ENCODE measurements at places on chromosomes 4 and X.

DNA sequence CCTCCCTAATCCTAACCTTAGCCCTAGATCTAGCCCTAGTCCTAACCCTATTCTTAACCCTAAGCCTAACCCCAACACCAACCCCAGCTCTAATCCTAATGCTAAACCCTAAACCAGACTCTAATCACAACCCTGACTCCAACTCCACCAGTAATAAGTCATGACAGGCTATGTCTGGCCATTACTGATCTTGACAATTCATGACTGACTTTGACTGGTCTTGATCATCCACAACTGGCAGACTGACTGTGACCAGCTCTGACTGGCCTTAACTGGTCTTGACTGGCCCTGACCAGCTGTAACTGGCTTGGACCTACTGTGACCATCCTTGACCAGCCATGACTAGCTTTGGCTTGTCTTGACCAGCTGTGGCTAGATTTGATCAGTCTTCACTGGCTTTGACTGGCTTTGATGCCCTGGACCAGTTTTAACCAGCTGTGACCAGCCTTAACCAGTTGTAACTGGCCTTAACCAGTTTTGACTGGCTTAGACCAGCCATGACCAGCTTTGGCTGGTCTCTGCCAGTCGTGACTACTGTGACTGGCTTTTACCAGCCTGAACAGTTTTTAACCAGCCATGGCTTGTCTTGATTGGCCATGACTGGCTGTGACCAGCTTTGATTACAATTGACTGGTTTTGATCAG, 68.4 kb downstream of the RLIM start:
- DNase-seq, result no peak

DNA sequence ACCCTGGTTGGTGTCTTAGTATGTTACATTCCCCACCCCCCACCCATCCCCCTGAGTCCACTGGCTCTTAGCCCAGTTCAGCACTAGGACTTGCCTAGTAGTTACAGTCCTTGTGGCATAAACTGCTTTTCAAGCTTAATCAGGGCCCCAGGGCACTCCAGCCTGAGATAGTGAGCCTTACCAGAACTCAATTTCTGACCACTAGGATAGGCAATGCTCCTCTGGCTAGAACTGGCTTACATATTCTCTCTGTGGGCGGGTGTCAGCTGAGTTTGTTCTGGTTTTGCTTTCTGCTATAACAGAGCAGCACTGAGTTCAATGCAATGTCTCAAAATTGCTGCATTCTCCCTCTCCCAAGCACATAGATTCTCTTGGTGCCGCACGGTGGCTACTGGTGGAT, 391.4 kb upstream of the DIPK2B start:
- DNase-seq, result no peak

DNA sequence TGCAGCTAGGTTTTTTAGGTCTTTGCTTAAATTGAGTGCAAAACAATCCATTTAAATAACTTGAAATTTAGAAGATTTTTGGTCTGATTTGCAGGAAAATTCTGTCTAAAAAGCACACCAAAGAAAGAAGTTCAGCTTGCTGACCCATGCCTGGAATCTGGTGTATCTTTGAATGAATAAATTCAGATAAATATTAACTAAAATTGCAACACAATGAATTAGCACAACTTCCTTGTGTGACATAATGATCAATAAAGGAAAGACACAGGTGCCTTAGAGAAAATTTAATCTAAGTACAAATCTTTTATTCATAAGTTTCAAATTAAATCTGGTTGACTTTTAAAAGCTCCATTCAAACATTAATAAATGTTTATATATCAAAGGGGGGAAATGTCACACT, 791.5 kb upstream of the LCORL start:
- no peak for DNase-seq

- no peak for DNase-seq
These were observed 32.5 kb upstream of the ELF2 start for GRCh38 chr4:139209470-139210063.

- DNase-seq, result no peak
These were observed 212.7 kb downstream of the GRID2 start for GRCh38 chr4:92516450-92516849.

DNA sequence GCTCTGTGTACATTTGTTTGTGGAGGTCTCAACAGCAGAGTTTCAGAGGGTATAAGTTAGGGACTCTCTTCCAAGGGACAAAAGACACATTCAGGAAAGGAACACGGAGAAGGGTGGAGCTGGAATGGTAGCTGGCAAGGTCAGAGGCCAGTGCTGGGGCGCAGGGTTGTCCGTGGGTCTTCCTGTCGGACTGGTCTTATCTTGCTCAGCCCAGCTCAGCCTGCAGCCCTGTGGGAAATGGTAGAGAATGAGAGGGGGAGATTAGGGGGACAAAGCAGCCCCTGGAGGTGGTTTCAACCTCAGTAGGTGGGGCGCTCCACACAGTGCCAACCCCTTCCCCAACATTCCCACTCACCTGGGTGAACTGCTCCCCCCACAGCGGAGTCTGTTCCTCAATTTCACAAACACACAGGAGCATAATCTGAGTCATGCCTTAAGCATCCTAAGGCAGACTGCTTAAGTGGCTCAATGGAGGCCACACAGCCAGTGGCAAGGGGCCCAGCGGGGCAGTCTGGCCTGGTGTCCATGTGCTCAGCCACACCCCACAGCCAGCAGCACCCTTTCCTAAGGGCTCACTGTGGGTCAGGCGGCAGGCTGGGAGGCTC, 6.9 kb upstream of the HDAC6 start:
- DNase-seq, result no peak

- DNase-seq, result no peak
These were observed 2.0 kb upstream of the TMPRSS11D start for GRCh38 chr4:67885762-67886161.

DNA sequence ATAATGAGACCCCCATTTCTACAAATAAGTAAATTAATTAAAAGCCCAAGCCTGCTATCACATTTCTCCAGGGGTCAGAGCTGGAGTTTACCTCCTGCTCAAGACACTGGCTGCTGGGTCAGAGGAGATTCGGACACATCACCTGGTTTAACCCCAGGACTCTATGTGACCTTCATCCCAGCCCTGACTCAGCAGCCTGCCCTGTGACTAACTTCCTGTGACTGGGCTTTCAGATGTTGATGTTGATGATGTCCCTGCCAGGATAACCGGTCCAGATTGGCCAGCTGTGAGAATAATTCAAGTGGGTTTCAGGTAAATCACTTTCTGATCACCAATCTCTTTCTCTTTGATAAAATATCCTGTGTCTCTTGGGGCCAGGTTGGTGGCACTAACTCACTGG, 102.4 kb upstream of the MAML3 start:
- no peak for DNase-seq

DNA sequence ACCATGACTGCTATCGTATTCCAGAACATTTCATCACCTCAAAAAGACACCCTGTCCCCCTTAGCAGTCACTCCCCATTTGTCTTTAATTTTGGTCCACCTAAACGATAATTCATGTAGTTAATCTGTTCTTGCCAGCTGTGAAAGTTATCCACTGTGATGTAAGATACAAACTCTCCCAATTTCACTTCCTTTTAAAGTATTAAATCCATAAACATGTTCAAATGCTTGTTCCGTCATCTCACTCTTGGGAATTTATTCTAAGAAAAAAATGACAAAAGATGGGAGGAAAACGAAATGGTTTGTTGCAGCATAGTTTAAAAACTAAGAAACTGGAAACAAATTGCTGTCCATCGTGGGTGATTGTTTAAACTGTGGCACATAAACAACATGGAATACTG, 53.7 kb upstream of the IRF2 start:
- no peak for DNase-seq

DNA sequence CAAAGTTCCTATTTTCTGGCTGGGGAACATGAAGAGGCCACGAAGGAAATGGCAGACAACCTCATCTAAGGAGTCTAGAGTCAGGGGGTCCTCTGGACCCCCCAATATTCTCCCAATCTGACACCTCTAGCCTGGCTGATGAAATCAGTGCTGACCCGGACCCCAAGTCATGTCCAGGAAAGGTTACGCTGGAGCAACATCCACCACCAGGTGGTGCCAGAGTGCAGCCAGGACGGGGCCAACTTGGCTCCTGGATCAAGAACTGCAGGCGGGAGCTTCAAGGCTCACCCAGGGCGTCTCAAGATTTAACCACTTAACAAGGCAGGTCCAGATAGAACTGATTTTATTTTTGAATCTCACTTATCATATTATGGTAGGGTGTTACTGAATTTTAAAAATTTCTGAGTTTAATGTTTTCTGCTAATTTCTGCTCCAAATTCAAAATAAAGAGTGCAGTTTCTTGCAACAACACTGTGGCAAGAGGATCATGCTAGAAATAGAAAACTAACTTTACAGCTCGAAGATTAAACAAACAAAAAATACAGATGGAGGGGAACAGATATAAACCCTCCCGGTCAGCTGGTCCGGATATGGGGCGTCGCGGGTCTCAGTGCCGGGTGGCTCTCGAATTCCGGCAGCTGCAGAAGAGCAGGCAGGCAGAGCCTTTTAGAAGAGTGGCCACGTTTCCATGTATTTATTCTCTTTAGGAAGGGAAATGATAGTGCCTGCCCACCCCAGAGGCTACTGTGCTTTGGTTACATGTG, 135.5 kb downstream of the AFAP1 start:
- DNase-seq, result peak; percentile 82

- peak; percentile 24 for DNase-seq
These were observed 807 bp downstream of the SEL1L3 start for GRCh38 chr4:25861951-25862410.

DNA sequence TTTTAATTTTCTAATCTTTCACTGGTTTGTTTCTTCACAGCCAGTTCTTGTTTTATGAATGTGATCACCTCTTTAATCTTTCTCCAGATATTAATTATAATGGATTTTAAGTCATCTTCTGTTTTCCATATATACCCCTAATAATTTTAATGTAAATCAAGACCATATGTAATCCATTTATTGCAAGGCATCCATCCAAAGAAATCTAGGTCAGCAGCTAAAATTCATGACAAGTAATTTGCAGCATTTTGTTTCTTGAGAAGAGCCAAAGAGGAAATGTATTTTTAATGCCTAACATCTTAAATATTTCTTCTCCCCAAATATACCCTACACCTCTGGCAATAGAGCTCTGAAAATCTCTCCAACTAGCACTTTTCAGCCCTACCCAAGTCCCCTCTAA, 81.1 kb downstream of the SUPT20HL2 start:
- DNase-seq, result no peak

- DNase-seq, result no peak
These were observed 23.5 kb upstream of the SOWAHD start for GRCh38 chrX:119734897-119735339.

DNA sequence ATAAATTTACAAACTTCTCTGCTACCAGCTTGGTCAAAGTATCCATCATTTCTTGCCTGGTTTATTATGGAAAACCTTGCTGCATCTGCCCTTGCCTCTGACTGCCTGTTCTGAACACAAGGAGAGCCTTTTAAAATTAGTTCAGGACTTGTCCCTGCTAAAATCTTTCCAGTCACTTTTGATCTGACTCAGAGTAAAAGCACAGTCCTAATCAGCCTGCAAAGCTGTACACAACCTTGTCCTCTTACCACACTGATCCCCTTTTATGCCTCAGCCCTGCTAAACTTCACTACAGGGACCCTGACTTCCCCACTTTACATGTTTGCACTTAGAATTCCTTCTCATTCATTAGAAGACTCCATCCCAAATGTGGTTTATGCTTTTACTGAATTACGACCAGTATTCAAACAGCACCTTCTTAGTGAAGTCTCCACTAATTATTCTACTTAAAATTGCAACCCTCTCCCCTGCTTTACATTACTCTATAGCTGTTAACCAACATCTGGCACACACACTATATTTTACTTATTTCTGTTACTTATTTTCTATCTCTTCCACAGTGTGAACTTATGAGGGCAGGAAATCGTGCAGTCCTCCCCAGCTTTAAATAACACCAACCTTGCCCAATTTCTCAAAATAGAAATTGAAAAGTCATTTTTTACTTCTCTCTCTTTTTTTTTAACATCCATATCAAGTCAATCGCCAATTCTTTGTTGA, 6.3 kb downstream of the GABRA4 start:
- no peak for DNase-seq

- DNase-seq, result peak; percentile 23
These were observed 14.3 kb downstream of the CBR4 start for GRCh38 chr4:168995537-168996295.

DNA sequence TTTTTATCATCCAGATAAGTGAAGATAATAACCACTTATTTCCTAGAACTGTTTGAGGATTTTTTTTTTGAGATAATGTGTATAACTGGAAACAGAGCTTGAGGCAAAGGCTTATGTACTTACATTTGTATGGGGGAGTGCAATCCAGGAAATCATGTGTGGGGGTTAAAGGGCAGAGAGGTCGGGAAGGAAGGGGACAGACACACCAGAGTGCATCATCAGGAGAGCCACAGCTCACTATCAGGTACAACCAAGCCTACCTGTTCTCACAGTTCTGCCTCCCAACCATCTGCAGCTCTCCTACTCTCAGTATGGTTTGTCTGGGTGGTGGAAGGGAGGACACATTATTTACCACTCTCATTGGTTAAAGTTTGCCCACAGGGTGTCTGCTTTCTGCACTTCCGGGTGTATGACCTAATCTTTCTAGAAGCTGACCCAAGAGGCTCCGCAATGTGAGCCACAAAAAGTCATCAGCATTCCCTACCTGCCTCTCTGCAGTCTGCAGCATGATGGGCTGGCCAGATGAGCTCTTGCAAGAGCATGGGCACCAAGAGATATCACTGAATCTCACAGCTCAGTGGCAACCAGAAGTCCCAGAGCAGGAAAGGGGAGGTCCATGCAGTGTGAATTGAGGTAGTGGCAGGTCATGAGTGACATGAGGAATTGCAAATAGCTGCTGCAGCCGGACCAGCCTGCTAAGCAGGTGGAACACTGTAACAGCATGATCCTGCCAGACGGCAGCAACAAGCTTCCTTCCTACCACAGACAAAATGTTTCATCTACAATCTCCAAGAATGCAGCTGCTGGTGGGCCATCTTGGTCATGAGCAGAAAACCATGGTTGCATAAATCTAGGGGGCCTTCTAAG, 36.9 kb upstream of the SPRY1 start:
- DNase-seq, result no peak

- no peak for DNase-seq
These were observed 187.7 kb upstream of the GATB start for GRCh38 chr4:151948351-151949016.

DNA sequence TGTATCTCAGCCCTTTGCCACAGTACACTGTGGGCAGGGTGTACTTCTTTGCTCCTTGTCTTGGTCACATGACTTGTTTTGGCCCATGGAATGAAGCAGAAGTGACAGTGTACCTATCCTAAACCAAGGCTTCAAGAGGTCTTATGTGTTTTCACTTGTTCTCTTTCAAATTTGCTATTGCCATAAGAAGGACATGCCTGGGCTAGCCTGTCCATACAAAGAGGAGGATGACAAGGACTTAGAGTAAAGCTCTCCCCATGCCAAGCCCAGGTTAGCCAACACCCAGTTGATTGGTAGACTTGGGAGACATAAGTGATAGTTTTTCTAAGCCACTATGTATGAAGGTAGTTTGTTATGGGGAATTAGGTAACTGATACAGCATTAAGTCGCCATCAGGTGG, 141.1 kb upstream of the MID1 start:
- DNase-seq, result no peak

- DNase-seq, result no peak
These were observed 89.2 kb upstream of the EFHC2 start for GRCh38 chrX:44432641-44433040.

DNA sequence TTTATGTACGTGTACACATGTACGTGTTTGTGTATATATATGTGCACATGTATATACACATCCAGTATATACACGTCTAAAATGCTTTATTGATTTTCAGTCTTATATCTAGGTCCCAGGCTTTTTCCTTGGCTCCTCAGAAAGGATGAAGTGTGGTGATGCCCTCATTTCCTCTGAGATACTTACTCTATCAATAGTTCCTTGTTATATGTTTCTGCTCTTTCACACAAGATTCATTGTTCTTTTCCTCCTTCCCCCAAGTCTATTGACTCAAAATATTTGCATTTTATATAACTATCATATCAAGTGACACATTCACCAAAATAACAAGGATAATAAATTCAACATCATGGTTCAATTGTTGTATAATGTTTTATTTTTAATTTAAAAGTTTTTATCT, 359.2 kb downstream of the EPHA5 start:
- DNase-seq, result no peak
